Epithelial cell of proximal tubule (primary cell): ENCODE measurements at places on chromosomes 12 and 14. TPM values are rescaled to one million over a fixed set of nuclear protein-coding genes. Genes with fewer than 3 reads are reported as not detected.

The ZNF385A gene
- 3.9 and 4.3 TPM in 2 replicates for total RNA-seq

The CKAP4 gene
- 99.7 and 106 TPM in 2 replicates for total RNA-seq

The PTMS gene
- total RNA-seq = 91.7 and 266 TPM in 2 replicates

The PSMC6 gene
- 102 and 129 TPM in 2 replicates for total RNA-seq

The SPRING1 gene
- 32.6 and 49.9 TPM in 2 replicates for total RNA-seq

The C12orf50 gene
- total RNA-seq = not detected in 2 replicates

The DDN gene
- 0.14 and 0.29 TPM in 2 replicates for total RNA-seq

The ZNF891 gene
- 0.40 and 0.43 TPM in 2 replicates for total RNA-seq

The RPGRIP1 gene
- total RNA-seq = 0.07 TPM in 1 of 2 replicates, not detected in the other

The SDS gene
- not detected in 2 replicates for total RNA-seq

The TMEM179 gene
- not detected in 2 replicates for total RNA-seq

The CACNA2D4 gene
- 0.14 and 1.6 TPM in 2 replicates for total RNA-seq

The CMA1 gene
- not detected in 2 replicates for total RNA-seq

The OTX2 gene
- total RNA-seq = not detected in 2 replicates

The LBHD2 gene
- total RNA-seq = not detected in 2 replicates

The TAC3 gene
- not detected in 2 replicates for total RNA-seq

The TRIM9 gene
- total RNA-seq = 0.36 and 0.69 TPM in 2 replicates

The KITLG gene
- 43.9 and 48.8 TPM in 2 replicates for total RNA-seq

The PRH1 gene
- total RNA-seq = 4.3 and 9.1 TPM in 2 replicates

The CLEC1B gene
- not detected in 2 replicates for total RNA-seq

The P2RX2 gene
- total RNA-seq = not detected in 2 replicates

The MIPOL1 gene
- 5.7 and 6.7 TPM in 2 replicates for total RNA-seq

The PLCZ1 gene
- total RNA-seq = not detected in 2 replicates

The EPYC gene
- not detected in 2 replicates for total RNA-seq

The GALNT16 gene
- total RNA-seq = 0.14 and 0.35 TPM in 2 replicates

The GPR33 gene
- not detected in 2 replicates for total RNA-seq
